ENCODE measurements at places on chromosomes 7 and 10. TPM values are rescaled to one million over a fixed set of nuclear protein-coding genes. Genes with fewer than 3 reads are reported as not detected.
A peak's percentile ranks its signal among the peaks of the same experiment; 100 is the strongest.

- no peaks in the 10 kb centered on the region for H3K27me3 ChIP-seq
- peak; percentile 86 for DNase-seq
- no peak overlapping the region for H3K4me3 ChIP-seq
- H3K27ac ChIP-seq = no peak overlapping the region
- no peaks in the 10 kb centered on the region for H3K36me3 ChIP-seq
These were observed 17.2 kb upstream of the TPST1 start for GRCh38 chr7:66187905-66188304.

- H3K27ac ChIP-seq = peak overlapping the region; percentile 93
- peak; percentile 85 for DNase-seq
- H3K36me3 ChIP-seq = no peaks in the 10 kb centered on the region
- H3K4me1 ChIP-seq = peaks cover 4% of the 10 kb centered on the region
- H3K4me3 ChIP-seq = peak overlapping the region; percentile 82
These were observed 465 bp downstream of the SEPHS1 start for GRCh38 chr10:13347500-13348156.

DNA sequence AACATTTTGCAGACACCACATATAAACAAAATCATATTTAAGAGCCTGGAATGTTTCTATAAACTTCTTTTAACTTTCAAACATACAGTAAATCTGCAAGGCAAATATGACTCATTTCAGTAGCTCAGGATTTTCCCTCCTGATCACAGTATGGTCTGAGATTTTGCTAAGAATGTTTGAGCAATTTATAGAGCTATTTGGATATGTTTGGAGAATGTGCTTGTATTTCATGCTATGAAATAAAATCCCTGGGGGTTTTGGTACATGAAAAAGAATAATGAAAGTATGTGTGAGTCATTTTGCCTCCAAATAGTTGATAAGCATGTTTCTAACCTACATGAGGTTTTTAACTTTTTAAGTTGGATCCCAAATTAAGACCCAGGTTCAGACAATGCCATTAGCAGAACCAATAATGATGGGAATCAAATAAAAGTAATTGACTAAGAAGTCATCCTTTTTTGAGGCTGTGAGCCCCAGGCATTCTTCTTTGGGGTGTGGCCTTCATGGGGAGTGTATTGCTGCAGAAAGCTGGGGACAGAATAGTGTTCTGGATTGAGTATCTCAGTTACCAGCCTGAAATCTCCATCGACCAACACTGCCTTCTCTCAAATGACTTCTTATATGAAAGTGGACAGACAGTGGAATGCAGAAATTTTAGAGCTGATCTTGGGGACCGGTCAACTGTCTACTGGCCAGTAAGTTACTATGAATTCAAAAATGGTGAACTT is 66.1 kb upstream of the AGBL3 start:
- H3K4me1 ChIP-seq = peaks cover 30% of the 10 kb centered on the region
- no peak overlapping the region for H3K4me3 ChIP-seq
- peaks cover 7% of the 10 kb centered on the region for H3K36me3 ChIP-seq
- peak overlapping the region; percentile 21 for H3K27ac ChIP-seq
- H3K27me3 ChIP-seq = no peaks in the 10 kb centered on the region

DNA sequence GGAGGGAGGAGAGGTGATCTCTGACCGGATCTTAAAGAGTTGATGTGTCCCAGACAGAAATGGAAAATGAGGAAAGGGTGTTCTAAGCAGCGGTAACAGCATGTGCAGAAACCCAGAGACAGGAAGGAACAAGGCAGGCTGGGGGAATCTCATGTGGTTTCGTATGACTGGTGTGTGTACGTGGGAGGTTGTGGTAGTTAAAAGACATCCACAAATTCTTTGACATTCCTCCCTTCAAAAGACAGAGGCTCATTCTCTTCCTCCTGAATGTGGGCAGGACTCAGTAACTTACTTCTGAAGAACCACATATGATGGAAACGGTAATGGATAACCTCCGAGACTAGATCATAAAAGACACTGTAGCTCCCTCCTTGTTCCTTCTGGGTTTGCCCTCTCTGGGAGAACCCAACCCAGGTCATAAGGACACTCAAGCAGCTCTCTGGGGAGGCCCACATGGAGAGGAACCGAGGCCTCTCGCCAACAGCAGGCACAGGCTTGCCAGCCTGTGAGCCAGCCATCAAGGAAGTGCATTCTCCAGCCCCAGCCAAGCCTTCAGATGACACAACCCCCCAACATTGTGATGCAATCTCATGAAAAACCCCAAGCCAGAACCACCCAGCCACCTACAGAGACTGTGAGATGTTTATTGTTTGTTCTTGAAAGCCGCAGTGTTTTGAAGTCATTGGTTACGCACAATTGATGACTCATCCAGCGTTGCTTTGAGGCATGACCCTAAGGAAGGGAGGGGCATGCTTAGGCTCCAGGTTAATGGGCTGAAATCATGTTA is 116.0 kb downstream of the SLIT1 start:
- H3K36me3 ChIP-seq = no peaks in the 10 kb centered on the region
- H3K4me1 ChIP-seq = no peaks in the 10 kb centered on the region
- H3K27me3 ChIP-seq = peaks cover 8% of the 10 kb centered on the region

DNA sequence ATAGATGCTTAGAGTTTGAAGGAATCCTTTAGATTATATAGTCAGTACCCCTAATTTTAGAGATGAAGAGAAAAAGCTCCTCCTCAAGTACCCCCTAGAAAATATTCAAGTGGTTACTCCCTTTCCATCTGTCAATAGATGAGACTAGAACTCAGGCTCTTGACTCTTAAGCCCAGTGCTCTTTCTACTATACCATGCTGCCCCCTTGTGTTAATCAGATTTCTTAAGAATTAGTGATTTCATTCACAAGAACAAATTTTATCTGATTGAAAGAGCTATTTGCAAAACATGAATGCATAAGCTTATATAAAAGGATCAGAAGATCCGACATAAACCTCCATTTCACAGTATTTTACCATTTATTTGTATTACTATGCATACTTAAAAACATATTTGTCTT is 179.3 kb downstream of the TFEC start:
- H3K27ac ChIP-seq = no peak overlapping the region
- H3K4me3 ChIP-seq = no peak overlapping the region
- H3K27me3 ChIP-seq = no peaks in the 10 kb centered on the region
- H3K4me1 ChIP-seq = no peaks in the 10 kb centered on the region
- peak; percentile 53 for DNase-seq

DNA sequence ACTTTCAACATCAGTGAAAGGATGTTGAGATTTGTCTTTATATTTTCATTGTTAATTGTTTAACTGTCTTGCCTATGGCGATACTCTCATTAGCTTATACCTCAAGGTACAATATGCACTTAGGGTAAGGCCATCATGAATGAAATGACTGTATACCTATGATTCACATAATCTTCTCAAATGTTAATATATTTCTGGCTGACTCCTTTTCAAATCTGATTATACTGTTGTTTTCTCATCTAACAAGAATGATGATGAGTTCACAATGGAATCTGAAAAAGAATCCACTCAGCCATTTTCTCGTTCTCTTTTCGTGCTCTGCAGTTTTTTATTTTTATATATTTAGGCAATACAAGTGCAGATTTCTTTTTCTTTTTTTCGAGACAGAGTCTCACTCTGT is 159.1 kb downstream of the ARHGAP12 start:
- H3K4me1 ChIP-seq = no peaks in the 10 kb centered on the region
- no peak overlapping the region for H3K27ac ChIP-seq
- H3K27me3 ChIP-seq = no peaks in the 10 kb centered on the region
- no peak overlapping the region for H3K4me3 ChIP-seq
- no peak for DNase-seq

DNA sequence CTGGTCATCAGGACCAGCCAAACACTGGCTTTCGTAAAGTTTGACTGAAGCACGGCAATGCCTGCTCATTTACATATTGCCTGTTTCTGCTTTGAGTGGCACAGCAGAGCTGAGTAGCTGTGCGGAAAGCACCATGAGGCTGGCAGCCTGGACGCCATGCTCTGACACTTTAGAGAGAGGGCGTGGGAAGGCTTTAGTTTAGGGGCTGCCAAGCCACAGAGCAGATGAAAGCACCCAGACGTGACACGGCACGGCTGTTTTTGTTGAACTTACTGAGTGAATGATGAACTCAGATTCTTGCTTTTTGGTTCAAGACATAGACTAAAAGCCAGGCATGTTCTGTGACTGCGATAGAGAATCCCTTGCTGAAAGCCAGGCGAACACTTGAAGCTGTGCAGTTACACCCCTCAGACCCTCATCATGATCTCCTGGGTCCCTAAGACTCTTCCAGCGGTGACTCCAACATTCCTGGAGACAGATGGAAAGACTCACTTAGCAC is 182.1 kb downstream of the ZMYND11 start:
- H3K27ac ChIP-seq = no peak overlapping the region
- no peak overlapping the region for H3K4me3 ChIP-seq
- H3K4me1 ChIP-seq = peaks cover 16% of the 10 kb centered on the region
- peak; percentile 91 for DNase-seq

DNA sequence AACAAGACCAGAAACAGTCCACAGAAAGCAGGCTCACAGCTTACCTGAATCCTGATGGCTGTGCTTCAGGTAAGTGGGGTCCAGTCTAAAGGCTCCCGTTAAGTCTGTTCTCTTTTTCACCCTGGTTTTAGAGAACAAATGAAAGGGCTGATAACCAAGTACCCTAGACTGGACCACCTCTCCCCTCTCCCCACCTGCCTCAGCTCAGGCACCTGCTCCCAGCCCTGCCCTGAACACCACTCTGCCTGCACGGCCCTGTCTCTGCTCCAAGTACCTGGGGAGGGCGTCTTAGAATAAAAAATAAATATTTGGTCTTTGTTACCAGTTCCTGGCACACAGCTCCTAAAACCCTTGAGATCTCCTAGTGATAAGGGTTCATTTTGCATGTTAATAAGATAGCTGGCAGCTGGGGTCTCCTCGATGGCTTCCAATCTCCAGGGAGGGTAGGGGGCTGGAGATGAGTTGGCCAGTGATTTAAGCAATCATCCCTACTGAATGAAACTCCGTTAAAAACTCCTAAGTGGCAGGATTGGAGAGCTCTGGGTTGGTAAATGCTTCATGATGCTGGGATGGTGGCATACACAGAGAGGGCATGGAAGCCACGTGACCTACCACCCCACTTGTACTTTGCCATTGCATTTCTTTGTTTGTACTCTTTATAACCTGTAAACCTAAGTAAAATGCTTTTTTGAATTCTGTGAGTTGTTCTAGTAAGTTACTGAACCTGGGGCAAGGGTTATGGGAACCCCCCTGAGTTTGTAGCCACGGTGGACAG is 29.8 kb upstream of the FIGNL1 start:
- H3K27me3 ChIP-seq = no peaks in the 10 kb centered on the region
- no peak overlapping the region for H3K27ac ChIP-seq
- H3K4me3 ChIP-seq = no peak overlapping the region
- H3K4me1 ChIP-seq = peaks cover 1% of the 10 kb centered on the region
- DNase-seq = no peak

DNA sequence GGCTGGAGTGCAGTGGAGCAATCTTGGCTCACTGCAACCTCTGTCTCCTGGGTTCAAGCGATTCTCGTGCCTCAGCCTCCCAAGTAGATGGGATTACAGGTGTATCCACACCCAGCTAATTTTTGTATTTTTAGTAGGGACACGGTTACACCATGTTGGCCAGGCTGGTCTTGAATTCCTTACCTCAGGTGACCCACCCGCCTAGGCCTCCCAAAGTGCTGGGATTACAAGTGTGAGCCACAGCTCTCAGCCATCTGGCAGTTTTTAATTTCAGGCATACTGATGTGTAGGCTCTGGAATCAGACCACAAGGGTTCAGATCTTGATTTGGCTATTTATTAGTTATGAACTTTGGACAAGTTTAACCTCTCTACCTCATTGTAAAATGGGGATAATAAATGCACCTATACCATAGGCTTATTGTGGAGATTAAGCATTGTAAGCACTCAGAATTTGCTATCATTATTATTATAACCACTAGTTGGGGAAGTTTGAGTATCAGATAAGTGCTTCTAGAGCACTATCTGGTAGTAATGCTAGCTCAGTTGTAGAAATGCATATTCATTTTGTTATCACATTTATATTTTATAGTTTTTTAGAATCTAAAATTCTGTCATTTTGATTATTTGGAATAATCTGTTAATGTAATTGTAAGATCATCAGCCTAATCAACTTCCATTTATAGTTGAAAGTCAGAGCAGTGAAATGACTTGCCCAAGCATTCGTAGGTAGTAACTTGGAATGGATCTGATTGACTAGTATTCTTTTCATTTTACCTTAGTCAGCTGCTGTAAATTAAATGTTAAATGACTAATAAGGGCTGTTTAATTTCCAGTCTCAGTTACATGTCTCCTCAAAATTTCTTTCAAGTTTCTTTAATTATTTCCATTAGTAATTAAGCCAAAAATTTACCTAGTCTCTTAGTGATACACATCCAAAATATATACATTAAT is 22.5 kb downstream of the KMT2E start:
- DNase-seq = no peak
- H3K27me3 ChIP-seq = no peaks in the 10 kb centered on the region
- H3K36me3 ChIP-seq = peaks cover 13% of the 10 kb centered on the region
- no peak overlapping the region for H3K27ac ChIP-seq
- H3K4me1 ChIP-seq = no peaks in the 10 kb centered on the region
- no peak overlapping the region for H3K4me3 ChIP-seq

GRCh38 chr7:130400120-130400572 is 19.9 kb downstream of the CPA1 start:
- H3K4me1 ChIP-seq = peaks cover 7% of the 10 kb centered on the region
- H3K36me3 ChIP-seq = no peaks in the 10 kb centered on the region
- peak; percentile 79 for DNase-seq
- H3K27me3 ChIP-seq = no peaks in the 10 kb centered on the region
- no peak overlapping the region for H3K4me3 ChIP-seq

DNA sequence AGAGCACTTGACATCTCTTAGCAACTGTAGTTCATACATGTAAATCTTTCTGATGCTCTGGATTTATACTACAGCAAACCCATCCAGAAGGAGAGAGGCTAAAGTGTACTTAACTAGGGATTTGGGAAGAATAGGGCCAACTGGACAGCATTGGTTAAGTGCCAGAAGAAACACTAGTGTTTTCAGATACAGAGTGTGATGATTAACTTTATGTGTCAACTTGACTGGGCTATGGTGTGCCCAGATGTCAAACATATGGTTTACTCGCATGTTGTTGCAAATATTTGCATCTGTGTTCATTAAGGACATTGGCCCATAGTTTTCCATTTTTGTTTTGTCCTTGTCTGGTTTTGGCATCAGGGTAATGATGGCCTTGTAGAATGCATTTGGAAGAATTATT is 384.7 kb upstream of the KCND2 start:
- H3K27ac ChIP-seq = no peak overlapping the region
- no peaks in the 10 kb centered on the region for H3K4me1 ChIP-seq
- no peaks in the 10 kb centered on the region for H3K27me3 ChIP-seq
- DNase-seq = peak; percentile 38
- H3K36me3 ChIP-seq = no peaks in the 10 kb centered on the region

DNA sequence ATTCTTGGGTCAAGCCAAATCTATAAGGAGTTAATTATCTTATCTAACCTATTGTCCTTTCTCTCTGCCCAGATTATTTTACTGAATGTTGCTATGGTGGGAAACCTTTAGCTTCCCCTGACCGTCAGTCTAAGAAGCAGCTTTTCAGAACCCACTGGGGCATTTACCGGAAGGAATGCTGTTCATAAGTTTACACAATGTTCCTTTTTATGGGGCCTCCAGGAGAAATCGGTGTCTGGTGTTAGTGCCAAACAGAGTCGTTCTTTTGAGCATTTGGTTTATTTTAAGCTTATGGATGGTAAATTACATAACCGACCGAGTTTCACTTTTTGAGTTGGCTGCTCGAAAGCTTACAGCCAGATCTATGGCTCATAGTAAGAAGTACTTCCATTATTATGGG is 111.9 kb downstream of the CACNB2 start:
- H3K4me1 ChIP-seq = no peaks in the 10 kb centered on the region
- H3K27ac ChIP-seq = no peak overlapping the region
- no peak overlapping the region for H3K4me3 ChIP-seq
- no peaks in the 10 kb centered on the region for H3K36me3 ChIP-seq
- no peaks in the 10 kb centered on the region for H3K27me3 ChIP-seq

Gene GTF2IRD1
- total RNA-seq = 14.4 TPM

Gene SUPV3L1
- 21.8 TPM for total RNA-seq

Gene CADPS2
- total RNA-seq = 37.9 TPM

Gene MRLN
- total RNA-seq = 0.98 TPM

Gene SMIM30
- 35.8 TPM for total RNA-seq

Data from lung (tissue), 17 donors.